Immature natural killer cell (primary cell): ENCODE measurements at places on chromosomes 6 and 20. TPM values are rescaled to one million over a fixed set of nuclear protein-coding genes. Genes with fewer than 3 reads are reported as not detected.

DNA sequence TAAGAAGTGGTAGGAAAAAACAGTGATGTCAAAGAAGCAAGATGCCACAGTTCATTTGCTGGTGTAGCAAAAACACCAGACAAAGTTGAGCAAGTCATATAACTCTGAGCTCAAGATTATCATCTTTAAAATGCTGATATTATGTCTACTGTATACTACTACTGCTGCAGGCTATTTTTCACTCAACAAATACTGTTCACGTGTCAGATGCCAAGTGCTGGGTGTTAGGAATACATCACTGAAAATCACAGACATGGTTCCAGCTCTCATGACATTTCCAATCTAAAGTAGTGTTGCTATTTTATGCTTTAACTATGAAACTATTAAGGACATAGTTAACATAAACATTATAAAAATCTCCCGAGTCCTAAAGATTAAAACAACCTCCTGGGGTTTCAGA is 163.0 kb downstream of the NKAIN2 start:
- H3K4me1 ChIP-seq: no peaks in the 10 kb centered on the region
- no peaks in the 10 kb centered on the region for H3K36me3 ChIP-seq
- no peak for DNase-seq
- H3K27ac ChIP-seq: no peak overlapping the region
- H3K27me3 ChIP-seq: no peaks in the 10 kb centered on the region
- H3K4me3 ChIP-seq: no peak overlapping the region

GRCh38 chr6:5936631-5937030 is 70.1 kb downstream of the NRN1 start:
- no peaks in the 10 kb centered on the region for H3K36me3 ChIP-seq
- DNase-seq: no peak
- no peak overlapping the region for H3K4me3 ChIP-seq
- H3K4me1 ChIP-seq: no peaks in the 10 kb centered on the region
- H3K27me3 ChIP-seq: peaks cover 19% of the 10 kb centered on the region

GRCh38 chr6:148507774-148508173 is 165.1 kb downstream of the SASH1 start:
- H3K27me3 ChIP-seq: peaks cover 12% of the 10 kb centered on the region
- no peaks in the 10 kb centered on the region for H3K36me3 ChIP-seq
- no peak for DNase-seq
- H3K27ac ChIP-seq: no peak overlapping the region
- no peaks in the 10 kb centered on the region for H3K4me1 ChIP-seq

DNA sequence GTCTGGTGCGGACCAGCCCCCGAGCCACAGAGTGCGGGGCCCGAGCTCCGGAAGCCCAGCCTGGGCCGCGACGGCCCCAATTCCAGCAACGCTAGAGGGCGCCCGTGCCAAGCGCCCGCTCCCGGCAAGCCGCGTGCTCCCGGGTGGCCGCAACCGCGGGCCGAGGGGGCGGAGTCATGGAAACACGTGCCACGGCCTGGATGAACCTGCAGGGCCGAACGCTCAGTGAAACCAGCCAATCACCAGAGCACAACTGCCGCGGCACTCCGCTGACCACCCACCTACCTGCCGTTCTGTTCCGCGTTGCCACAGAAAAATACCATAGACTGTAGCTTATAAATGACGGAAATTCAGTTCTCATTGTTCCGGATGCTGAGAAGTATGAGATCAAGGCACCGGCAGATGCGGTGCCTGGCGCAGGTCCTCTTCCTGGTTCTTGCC is 85.7 kb upstream of the FOXC1 start:
- peak; percentile 84 for DNase-seq
- H3K36me3 ChIP-seq: no peaks in the 10 kb centered on the region
- H3K27me3 ChIP-seq: peaks cover 4% of the 10 kb centered on the region
- peak overlapping the region; percentile 50 for H3K27ac ChIP-seq
- peak overlapping the region; percentile 79 for H3K4me3 ChIP-seq
- H3K4me1 ChIP-seq: peaks cover 57% of the 10 kb centered on the region

- no peaks in the 10 kb centered on the region for H3K4me1 ChIP-seq
- H3K27me3 ChIP-seq: no peaks in the 10 kb centered on the region
- no peak overlapping the region for H3K4me3 ChIP-seq
- no peak for DNase-seq
- no peaks in the 10 kb centered on the region for H3K36me3 ChIP-seq
These were observed 181.3 kb upstream of the GMDS start for GRCh38 chr6:2426561-2427340.

GRCh38 chr6:13485923-13486562 is 1.4 kb downstream of the GFOD1 start:
- peaks cover 2% of the 10 kb centered on the region for H3K36me3 ChIP-seq
- peak overlapping the region; percentile 98 for H3K4me3 ChIP-seq
- peak overlapping the region; percentile 97 for H3K27ac ChIP-seq
- peaks cover 5% of the 10 kb centered on the region for H3K27me3 ChIP-seq

- no peaks in the 10 kb centered on the region for H3K4me1 ChIP-seq
- H3K4me3 ChIP-seq: no peak overlapping the region
- no peaks in the 10 kb centered on the region for H3K36me3 ChIP-seq
- no peak overlapping the region for H3K27ac ChIP-seq
- H3K27me3 ChIP-seq: no peaks in the 10 kb centered on the region
These were observed 212.1 kb downstream of the WDR27 start for GRCh38 chr6:169489563-169490245.

- peaks cover 4% of the 10 kb centered on the region for H3K36me3 ChIP-seq
- no peak overlapping the region for H3K27ac ChIP-seq
- H3K4me3 ChIP-seq: no peak overlapping the region
- DNase-seq: no peak
These were observed 115.8 kb downstream of the FOXO3 start for GRCh38 chr6:108676555-108676954.

GRCh38 chr20:62356589-62357186 is 10.4 kb downstream of the LAMA5 start:
- DNase-seq: no peak
- no peaks in the 10 kb centered on the region for H3K4me1 ChIP-seq
- no peaks in the 10 kb centered on the region for H3K36me3 ChIP-seq
- H3K4me3 ChIP-seq: no peak overlapping the region

- peaks cover 5% of the 10 kb centered on the region for H3K4me1 ChIP-seq
- H3K27me3 ChIP-seq: peaks cover 5% of the 10 kb centered on the region
- H3K27ac ChIP-seq: no peak overlapping the region
- no peak overlapping the region for H3K4me3 ChIP-seq
- no peak for DNase-seq
- H3K36me3 ChIP-seq: no peaks in the 10 kb centered on the region
These were observed 33.6 kb upstream of the GMPR start for GRCh38 chr6:16204653-16205376.

GRCh38 chr6:12627053-12627452 is 89.5 kb upstream of the PHACTR1 start:
- peaks cover 1% of the 10 kb centered on the region for H3K27me3 ChIP-seq
- no peak overlapping the region for H3K27ac ChIP-seq
- H3K4me1 ChIP-seq: no peaks in the 10 kb centered on the region
- DNase-seq: no peak
- no peak overlapping the region for H3K4me3 ChIP-seq

- H3K4me3 ChIP-seq: no peak overlapping the region
- no peaks in the 10 kb centered on the region for H3K36me3 ChIP-seq
- peaks cover 29% of the 10 kb centered on the region for H3K27me3 ChIP-seq
- H3K27ac ChIP-seq: no peak overlapping the region
These were observed 122.3 kb upstream of the AFDN start for GRCh38 chr6:167704396-167704901.

GRCh38 chr6:155143578-155144106 is 120.2 kb upstream of the CLDN20 start:
- H3K4me1 ChIP-seq: peaks cover 21% of the 10 kb centered on the region
- H3K27me3 ChIP-seq: no peaks in the 10 kb centered on the region
- peak overlapping the region; percentile 70 for H3K4me3 ChIP-seq
- no peak for DNase-seq

GRCh38 chr20:63235399-63235983 is at the start of gene BIRC7:
TSS of gene BIRC7 (plus strand) at chr20:63235905. CDS start at chr20:63236097, 192 bp downstream.
- H3K4me3 ChIP-seq: no peak within 1 kb of the TSS
- H3K27me3 ChIP-seq: no peaks in the 10 kb centered on the region
- DNase-seq: no peak
- no peak within 1 kb of the TSS for H3K27ac ChIP-seq
- no peaks in the 10 kb centered on the region for H3K36me3 ChIP-seq

GRCh38 chr6:42618105-42618504 is 54.3 kb downstream of the UBR2 start:
- H3K4me1 ChIP-seq: no peaks in the 10 kb centered on the region
- DNase-seq: no peak
- H3K27me3 ChIP-seq: no peaks in the 10 kb centered on the region
- H3K4me3 ChIP-seq: no peak overlapping the region
- peaks cover 4% of the 10 kb centered on the region for H3K36me3 ChIP-seq

GRCh38 chr20:51333971-51334370 is 208.5 kb downstream of the NFATC2 start:
- H3K27me3 ChIP-seq: peaks cover 2% of the 10 kb centered on the region
- no peak overlapping the region for H3K4me3 ChIP-seq
- H3K4me1 ChIP-seq: no peaks in the 10 kb centered on the region
- H3K36me3 ChIP-seq: peaks cover 4% of the 10 kb centered on the region
- DNase-seq: no peak

DNA sequence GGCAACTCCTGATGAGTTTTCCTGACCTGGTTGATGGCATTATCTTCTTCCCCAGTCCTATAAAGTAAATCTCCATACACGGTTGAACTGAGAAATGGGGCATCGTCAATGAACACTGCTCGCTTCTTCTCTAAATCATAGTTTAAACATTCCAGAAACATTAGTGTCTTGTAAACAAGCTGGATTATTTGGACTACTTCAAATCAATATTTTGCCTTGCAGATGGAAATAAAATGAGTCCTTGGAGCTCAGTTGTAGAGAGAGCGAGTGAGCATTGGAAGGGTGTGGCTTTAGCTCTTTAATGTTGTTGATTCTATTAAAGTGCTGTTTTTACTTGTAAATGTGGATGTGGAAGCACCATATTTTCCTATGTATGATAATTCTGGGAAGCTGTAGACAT is 18.4 kb downstream of the C6orf89 start:
- no peak overlapping the region for H3K4me3 ChIP-seq
- no peaks in the 10 kb centered on the region for H3K4me1 ChIP-seq
- no peak overlapping the region for H3K27ac ChIP-seq
- DNase-seq: no peak

- no peaks in the 10 kb centered on the region for H3K4me1 ChIP-seq
- DNase-seq: no peak
- H3K36me3 ChIP-seq: peaks cover 23% of the 10 kb centered on the region
- no peak overlapping the region for H3K27ac ChIP-seq
These were observed 91.0 kb downstream of the GFRA4 start for GRCh38 chr20:3572151-3572550.

DNA sequence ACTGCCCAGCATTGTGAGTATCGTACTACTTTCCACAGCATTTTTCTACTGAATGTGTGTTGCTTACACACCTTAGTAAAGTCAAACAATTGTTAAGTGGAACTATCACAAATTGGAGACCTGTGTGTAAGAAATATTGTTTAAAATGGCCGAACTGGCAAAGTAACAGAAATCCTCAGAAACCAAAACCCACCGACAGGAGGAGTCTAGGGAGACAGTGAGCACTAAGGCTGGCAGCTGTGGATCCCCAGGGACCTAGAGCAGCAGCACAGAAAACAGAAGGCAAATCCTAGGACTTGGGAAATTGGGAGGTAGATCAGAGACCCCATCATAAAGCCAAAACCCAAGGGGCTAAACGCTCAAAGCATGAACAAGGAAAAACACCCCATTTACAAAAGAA is 69.9 kb downstream of the SESN1 start:
- peak overlapping the region; percentile 86 for H3K27ac ChIP-seq
- peaks cover 4% of the 10 kb centered on the region for H3K36me3 ChIP-seq
- no peaks in the 10 kb centered on the region for H3K27me3 ChIP-seq
- H3K4me1 ChIP-seq: peaks cover 42% of the 10 kb centered on the region

Gene SLC4A11
- polyA plus RNA-seq: not detected

Gene GSTA4
- polyA plus RNA-seq: 5.3 TPM

Gene BNIP5
- not detected for polyA plus RNA-seq

Gene SNRPB2
- 84.5 TPM for polyA plus RNA-seq

Gene CD24
- polyA plus RNA-seq: 0.28 TPM

Gene TBX18
- not detected for polyA plus RNA-seq
